NK-92 treated with Interleukin-12 subunit alpha and Interleukin-12 subunit beta, amount 100 ng/mL, for 24 hours (cell line): ENCODE measurements at places on chromosomes 1 and 21.

- DNase-seq: no peak
Observed at GRCh38 chr1:200217703-200218102, 190.2 kb downstream of the NR5A2 start.

DNA sequence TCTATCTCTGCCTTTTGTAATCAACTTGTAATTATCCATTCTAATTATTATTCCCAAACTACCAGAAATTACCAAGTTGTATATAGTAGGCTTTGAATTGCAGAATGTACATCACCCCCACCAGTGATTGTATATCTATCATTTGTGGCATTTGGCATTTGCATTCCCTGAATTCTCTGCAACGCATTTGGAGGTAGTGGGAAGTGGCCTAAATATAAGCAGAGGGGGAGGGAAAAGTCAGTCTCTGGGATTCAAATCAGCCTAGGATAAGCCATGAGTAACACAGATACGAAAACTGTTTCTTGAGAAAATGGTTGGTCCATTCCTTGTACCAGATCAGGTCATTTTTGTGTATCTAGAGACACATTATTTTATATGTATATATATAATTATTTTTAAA, 20.7 kb downstream of the DDX20 start:
- DNase-seq: no peak

GRCh38 chr1:225525377-225525776, 97.5 kb upstream of the LBR start:
- no peak for DNase-seq

DNA sequence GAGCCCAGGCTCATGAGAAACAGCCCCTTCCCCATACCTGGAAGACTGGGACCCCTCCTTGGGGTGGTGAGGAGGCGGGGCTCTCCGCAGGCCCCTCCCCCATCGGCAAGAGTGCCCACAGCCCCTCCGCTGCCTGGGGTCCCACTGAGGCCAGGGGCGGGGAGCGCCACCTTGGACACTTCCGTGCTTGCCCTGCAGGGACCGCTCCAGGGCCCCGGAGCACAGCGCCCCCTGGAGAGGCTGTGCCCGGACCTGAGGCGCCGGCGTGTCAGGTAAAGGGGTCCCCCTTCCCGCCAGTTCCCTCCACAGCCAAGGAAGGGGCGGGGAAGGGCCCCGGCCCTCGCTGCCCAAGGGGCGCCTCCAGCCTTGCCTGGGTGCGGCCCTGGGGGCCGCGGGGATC, 21.5 kb downstream of the INAVA start:
- DNase-seq: no peak

DNA sequence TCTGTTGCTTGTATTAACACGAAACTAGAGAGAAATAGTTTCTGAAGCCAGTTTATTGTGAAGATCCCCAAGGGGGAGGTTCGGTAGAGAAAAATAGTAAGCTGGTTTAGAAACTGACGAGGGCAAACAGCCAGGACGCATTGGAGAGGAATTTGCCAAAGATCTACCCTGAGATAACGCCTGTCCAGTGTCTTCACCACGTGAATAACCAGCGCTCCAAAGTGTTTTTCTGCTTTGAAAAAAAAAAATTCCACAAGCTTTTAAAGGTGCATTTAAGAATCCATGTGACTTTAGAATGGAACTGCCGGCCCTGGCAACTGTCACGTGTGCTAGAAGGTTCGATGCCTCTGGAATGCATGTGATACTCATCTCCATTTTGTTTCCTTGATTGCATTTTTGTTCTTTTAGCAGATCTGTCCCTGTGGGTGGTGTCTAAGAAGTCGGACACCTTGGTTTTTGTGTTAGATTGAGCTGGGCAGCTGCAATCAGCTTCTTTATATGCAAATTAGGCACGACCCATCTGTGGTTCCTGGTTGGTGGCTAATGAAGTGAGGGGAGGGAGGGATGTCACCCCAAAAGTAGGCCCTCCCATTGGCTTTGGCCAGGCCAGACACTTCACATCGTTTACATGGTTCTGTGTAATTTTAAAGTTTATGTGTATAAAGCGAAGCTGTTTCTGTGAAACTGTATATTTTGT, 1.3 kb upstream of the THAP3 start:
- DNase-seq: no peak

DNA sequence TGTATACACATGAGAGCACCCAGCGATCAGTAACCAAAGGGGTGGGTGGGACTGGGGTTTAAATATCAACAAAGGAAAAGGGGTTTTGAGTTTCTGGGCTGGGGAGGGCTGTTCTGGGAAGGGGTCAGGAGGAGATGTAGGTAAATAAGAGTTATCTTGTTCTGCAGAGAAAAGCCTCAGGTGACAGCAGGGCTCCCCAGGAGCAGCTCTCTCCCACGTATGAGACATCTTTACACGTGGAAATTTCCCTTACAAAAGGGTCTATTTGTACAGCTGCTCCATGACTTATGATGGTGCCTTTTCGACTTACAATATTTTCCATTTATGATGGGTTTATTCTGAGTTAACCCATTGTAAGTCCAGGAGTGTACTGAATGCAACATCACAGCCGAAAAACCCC, 16.3 kb upstream of the PADI2 start:
- no peak for DNase-seq

DNA sequence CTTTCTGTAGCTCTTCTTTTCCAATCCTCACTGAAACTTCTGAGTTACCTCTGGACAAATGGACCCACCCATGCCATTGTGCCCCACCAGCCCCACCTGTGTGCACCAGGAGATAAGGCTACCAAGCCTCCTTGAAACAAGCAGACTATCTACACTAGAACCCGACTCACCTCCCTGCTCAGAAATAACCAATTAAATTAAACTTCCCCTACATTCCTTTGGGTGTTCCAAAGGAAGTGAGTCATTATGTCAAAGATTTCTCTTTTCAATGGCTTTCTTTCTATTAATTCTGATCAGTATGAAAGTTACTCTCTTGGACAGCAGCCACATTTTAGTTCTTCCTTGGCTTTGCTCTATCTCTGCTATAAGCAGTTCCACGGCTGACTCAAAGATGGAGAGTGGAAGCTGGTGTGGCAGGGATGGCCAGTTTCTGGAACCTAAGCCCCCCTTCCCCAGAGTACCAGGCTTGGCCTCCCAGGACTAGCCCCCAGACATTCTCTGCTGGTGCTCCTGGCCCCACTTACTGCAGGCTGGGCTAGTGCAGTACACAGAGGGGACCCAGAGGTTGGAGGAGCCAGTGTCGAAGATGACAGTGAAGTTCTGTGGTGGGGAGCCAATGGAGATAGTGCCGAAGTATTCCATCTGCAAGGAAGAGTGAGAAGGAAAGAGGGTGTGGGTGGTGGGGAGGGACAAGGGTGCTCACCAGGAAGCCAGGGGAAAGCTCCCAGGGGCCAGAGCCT, 1.9 kb downstream of the CTSE start:
- no peak for DNase-seq
